Stimulated activated naive CD8-positive, alpha-beta T cell treated with anti-CD3 and anti-CD28 coated beads, Interleukin-15, Interleukin-2, amounts not matched to agents 100 U/mL and 50 U/mL, for 24 hours (primary cell): ENCODE measurements at places on chromosomes 1 and 21.

DNA sequence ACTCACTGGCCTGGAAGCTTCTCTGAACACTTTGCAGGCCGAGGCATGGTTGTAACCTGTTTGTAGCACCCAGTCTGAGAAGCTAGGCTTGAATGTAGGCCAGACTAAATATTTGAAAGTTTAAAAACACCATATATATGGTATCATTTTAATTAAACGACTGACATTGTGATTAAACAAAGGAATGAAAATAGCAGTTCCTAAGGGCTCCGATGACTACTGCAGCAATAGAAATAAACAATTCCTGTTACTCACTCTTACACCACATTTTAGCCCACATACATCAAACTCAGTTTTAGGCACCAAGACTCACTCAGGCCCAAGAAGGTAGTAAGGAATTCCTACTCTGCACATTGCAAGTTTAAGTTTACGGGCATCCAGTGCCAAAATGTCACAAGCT lies 281.2 kb downstream of the AKT3 start:
- no peak for DNase-seq

GRCh38 chr1:233491953-233492620 lies 121.8 kb upstream of the KCNK1 start:
- no peak for DNase-seq

DNA sequence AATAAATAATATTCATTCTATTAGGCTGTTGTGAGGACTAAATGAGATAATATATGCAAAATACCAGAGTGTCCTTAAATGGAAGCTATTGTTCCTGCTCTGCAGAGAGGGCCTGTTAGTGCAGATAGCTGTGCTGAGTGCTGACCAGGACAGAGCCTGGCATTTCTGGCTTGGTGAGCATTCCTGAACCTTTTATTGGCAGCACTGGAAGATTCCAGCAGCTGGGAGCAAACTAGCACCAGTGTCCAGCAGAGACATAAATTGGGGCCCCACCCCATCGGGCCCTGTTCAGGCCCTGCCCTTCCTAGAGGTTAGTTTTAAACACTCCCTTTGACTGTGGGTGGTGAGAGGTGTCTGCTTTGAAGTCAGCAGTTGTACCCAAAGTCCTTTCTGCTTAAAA lies 85.9 kb upstream of the GADD45A start:
- no peak for DNase-seq

DNA sequence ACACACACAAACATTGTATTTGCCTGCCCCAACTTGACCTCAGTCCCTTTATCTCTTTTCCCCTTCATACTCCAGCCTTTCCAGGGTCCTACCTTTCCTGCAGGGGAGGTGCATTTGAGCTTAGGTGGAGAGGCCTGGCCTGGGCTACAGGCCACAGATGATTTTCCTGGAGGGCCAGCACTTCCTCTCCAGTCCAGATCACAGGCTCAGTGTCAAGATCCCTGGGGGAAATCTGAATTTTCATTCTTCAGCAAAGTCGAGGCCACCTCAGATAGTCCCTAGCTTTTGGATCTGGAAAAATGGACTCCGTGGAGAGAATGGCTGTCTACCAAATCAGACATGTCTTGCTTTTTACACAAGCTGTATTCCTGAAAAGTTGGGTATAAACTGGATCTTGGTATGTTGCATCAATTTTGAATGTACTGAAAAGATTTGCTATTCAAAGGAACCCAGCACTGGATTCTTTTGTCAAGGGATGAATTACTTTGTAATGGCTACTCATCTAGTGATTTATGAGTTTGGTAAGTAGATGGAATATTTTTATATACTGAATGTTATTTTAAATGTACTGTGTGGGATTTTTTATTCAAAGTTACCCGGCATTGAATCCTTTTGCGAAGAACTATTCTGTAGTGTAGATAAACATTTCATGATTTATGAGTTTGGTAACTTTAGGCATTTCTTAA lies 78.7 kb downstream of the DDR2 start:
- no peak for DNase-seq
